ENCODE measurements at places on chromosomes 7 and 10.

DNA sequence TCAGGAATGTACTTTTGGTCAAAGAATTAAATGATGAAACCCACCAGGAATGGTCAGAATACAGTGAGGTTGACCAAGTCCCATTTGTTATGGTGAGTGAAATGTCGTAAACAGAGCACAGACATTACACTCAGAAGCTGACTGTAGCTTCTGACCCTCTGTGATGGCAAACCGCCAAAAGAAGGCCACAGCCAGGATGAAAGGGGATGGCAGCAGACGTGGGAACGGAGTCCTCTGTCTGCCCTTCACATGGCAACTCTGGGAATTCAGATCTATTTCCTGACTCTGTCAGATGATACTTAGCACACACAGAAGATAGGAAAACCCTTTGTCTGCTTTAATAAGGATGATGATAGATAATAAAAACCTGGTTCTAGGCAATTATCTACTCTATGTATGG is 757.1 kb downstream of the SORCS3 start:
- DNase-seq = no peak

GRCh38 chr10:71257319-71257997 is 45.1 kb downstream of the UNC5B start:
- peak; percentile 67 for DNase-seq

DNA sequence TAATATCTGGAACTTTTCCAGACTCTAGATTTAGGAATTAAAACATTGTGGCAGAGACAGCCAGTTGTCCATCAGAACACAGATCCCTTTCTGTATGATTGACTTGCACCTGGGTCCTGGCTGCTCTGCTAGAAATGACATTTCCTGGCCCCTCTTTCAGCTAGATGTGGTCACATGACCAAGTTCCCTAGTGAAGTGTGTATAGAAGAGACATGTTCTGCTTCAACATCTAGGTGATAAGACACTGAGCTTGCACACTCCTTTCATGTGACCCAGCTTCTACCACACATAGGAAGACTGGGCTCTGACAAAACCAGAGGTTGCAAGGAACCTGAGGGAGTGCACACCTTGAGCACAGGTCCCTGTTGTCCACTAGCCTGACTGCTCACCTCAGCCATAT is 22.8 kb upstream of the DYNC1I1 start:
- DNase-seq = no peak

DNA sequence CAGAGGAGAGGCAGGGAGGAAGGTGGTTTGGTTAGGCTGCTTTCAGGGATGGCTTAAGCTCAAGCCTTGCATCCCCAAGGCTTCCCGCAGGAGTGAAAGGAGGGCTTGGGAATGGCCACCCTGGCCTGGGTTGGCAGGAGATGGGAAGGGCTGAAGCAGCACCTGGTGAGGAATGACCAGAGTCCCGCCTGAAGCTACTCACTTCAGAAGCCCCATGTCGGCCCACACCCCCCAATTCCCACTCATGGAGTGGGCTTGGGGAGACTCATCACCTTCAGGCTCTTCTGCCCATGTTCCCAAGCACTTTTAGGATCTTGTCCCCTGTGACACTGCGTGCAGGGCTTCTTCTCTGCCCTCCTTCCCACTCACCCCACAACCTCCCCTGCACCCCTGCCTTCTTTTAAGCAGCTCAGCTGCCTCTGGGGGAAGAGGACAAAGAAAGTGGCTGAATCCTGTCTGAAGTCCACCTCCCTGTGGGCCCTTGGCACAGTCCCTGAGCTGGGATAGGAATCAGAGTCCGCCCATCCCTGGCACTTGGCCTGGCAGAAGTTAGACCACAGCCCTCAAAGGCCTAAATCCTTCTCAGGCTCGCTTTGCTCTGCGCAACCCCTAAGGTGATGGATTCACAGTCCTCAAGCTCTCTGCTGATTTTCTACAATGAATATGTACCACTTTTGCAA is 16.5 kb downstream of the RGR start:
- no peak for DNase-seq

GRCh38 chr10:98886686-98887085 is 349.0 kb downstream of the HPSE2 start:
- no peak for DNase-seq

DNA sequence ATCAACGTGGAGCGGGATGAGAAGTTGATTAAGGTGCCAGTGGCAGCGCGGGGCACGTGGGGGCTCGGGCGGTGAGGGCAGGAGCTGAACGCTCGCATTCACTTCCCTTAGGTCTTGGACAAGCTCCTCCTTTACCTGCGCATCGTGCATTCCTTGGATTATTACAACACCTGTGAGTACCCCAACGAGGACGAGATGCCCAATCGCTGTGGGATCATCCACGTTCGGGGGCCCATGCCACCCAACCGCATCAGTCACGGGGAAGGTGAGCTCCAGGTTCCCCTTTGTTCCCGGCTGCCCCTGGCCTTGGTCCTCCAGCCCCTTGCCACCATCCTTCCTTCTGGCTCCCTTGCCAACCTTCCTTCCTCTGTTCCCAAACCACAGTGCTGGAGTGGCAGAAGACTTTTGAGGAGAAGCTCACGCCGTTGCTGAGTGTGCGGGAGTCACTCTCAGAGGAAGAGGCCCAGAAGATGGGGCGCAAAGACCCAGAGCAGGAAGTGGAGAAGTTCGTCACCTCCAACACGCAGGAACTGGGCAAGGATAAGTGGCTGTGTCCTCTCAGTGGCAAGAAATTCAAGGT is 2.5 kb downstream of the UFSP1 start:
- no peak for DNase-seq

DNA sequence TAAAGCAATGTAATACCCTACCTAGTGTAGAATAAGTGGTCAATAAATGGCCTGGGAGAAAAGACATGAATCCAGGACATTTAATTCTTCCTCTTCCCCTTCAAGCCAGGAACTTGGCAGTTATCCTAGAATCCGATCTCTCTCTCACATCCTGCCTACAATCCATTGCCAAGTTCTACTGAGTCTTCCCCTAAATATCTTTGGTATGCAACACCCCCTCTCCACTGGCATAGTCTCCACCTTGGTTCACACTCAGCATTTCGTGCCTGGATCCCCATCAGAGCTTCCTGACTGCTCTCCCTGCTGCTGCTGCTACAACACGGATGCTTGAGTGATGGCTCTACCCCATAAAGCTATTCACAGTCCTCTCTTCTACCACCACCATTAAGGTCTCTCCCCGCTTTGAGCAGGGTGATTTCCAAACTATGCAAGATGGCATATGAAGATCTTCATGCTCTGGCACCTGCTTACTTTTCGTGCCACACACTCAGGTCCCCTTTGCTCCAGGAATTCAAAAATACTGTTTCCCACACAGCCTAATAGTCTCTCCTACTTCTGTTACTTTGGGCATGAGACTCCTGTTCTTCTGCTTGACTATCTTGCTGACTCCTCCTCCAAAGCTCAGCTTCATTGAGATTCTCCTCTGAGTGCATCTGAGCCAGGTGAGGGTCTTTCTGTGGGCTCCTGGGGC is 4.8 kb downstream of the ANK3 start:
- DNase-seq = no peak

DNA sequence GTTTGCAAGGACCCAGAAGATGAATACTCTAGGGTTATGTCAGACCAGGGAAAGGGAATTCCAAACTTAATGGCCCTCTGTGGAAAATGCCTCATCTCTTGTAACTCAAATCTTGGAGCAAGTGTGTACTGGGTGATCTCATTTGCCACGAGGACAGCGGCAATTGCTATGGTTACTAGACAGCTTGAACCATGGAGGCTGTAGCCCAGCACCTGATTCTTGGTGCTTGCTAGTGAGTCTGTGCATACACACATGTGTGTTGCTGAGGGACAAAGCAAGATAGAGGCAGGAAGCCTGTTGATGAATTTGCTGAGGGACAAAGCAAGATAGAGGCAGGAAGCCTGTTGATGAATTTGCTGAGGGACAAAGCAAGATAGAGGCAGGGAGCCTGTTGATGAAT is 58.6 kb upstream of the FEZF1 start:
- DNase-seq = no peak
